Renal cortex interstitium (tissue), 15 donors: ENCODE measurements at places on chromosomes 16 and 17. TPM values are rescaled to one million over a fixed set of nuclear protein-coding genes. Genes with fewer than 3 reads are reported as not detected.

The DDX28 gene
- 9.3 TPM for polyA plus RNA-seq

DNA sequence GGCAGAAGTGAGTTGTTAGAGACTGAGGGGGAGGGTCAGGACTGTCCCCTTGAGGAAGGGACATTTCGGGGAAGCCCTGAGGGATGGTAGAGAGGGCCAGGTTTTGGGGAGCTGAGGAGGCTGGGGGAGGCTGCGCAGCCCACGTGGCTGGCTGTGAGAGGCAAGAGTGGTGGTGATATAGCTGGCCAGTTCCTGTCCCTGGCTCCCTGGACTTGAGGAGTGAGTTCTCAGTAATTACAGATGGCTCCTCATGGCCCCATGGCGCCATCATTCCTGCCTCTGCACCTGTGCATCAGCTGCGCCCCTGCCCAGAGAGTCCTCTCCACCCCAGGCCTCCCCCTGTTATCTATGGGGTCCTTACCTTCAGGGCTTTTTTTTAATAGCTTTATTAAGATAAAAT, 30.3 kb downstream of the MPRIP start:
- DNase-seq = no peak

The KRTAP4-1 gene
- not detected for polyA plus RNA-seq

The NOTUM gene
- polyA plus RNA-seq = 1.9 TPM

The KRTAP9-8 gene
- not detected for polyA plus RNA-seq

GRCh38 chr16:20911361-20911760, 10.8 kb downstream of the LYRM1 start:
- DNase-seq = no peak

The EVI2A gene
- 2.1 TPM for polyA plus RNA-seq

The PRSS21 gene
- polyA plus RNA-seq = 0.49 TPM

GRCh38 chr16:84329016-84329415, 34.3 kb downstream of the WFDC1 start:
- no peak for DNase-seq

DNA sequence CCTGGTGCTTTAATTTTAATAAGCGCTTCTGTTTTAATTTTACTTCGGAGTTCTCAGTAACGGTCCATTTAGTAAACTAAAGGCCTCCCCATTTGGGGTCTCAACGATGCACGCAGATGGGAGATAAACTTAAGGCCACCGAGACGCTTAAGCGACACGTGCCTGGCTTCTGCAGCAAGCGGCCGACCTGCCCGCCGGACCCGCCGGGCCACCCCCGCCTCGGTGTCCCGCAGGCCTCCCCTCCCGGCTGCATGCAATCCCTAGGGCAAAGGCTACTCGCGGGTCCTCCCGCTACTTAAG, 592 bp downstream of the GCSH start:
- no peak for DNase-seq

DNA sequence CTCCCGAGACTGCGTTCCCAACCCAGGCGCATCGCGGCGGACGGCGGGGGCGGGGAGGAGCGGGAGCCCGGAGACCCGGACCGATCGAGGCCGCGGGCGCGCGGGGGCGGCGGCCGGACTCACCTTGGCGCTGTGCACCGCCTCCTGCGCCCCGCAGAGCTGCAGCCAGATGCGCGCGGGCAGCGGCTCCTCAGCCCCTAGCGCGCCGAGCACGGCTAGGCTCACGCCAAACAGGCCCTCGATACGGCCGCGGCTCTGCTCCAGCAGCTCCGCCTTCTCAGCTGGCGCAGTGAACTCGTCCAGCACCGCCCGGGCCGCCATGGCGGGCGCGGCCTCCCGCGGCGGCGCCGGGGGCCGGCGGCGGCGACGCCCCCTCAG, 339 bp downstream of the N4BP1 start:
- no peak for DNase-seq

- no peak for DNase-seq
Measured at GRCh38 chr17:79513820-79514535, 96.9 kb downstream of the RBFOX3 start.

GRCh38 chr16:67270931-67271338, 8.4 kb upstream of the PLEKHG4 start:
- DNase-seq = no peak

DNA sequence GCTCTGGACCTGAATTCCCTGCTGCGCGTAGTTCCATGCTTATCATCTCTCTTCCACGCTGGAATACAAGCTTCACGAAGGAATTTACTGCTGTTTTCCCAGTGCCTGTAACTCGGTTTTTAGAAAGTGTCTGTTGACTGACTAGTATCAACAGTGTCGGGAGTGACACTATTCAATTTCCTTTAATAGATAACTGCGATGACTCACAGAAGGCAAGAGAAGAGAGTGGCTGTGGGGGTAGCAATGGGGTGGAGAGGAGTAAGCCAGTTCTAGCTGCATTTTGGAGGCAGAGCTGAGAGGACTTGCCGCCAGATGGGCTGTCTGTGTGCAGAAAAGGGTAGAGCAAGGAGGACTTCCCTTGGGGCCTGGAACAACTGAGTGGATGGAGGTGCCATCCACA, 25.2 kb downstream of the B4GALNT2 start:
- no peak for DNase-seq

The PIPOX gene
- 10.4 TPM for polyA plus RNA-seq

The LYZL6 gene
- polyA plus RNA-seq = not detected

- peak; percentile 71 for DNase-seq
Measured at GRCh38 chr17:42578282-42578869, 847 bp upstream of the PSMC3IP start.

DNA sequence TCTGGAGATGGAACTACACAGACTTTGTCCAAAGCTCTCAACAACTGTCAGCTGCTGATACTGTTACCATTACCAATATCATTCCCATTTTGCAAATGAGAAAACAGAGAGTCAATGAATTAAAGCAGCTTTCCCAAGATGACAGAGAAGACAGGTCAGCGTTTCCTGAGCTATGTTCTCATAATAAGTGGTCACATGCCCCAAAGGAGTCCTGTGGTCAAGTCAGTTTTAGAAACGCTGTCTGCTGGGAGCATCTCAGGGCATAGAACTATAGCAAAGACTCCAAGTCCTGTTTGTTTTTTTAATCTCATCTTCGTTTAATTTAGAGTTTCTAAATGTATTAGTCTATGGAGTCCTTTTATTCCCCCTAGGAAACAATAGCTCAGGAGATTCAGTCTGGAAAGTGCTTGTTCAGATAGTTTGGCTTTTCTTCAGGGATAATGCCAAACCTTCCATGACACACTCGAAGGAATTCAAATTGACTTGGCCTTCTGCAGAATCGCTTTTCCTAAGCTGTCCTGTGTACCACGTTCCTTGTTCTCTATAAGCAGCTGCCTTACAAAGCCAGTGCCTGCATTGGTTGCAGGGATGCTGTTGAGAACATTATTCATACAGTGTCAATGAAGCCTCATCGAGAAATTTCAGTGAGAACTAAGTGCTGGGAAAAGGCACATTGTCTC, 12.1 kb downstream of the CCDC42 start:
- DNase-seq = no peak

- no peak for DNase-seq
Measured at GRCh38 chr17:72104863-72105234, 16.0 kb upstream of the SOX9 start.

The NUP85 gene
- 74.8 TPM for polyA plus RNA-seq

DNA sequence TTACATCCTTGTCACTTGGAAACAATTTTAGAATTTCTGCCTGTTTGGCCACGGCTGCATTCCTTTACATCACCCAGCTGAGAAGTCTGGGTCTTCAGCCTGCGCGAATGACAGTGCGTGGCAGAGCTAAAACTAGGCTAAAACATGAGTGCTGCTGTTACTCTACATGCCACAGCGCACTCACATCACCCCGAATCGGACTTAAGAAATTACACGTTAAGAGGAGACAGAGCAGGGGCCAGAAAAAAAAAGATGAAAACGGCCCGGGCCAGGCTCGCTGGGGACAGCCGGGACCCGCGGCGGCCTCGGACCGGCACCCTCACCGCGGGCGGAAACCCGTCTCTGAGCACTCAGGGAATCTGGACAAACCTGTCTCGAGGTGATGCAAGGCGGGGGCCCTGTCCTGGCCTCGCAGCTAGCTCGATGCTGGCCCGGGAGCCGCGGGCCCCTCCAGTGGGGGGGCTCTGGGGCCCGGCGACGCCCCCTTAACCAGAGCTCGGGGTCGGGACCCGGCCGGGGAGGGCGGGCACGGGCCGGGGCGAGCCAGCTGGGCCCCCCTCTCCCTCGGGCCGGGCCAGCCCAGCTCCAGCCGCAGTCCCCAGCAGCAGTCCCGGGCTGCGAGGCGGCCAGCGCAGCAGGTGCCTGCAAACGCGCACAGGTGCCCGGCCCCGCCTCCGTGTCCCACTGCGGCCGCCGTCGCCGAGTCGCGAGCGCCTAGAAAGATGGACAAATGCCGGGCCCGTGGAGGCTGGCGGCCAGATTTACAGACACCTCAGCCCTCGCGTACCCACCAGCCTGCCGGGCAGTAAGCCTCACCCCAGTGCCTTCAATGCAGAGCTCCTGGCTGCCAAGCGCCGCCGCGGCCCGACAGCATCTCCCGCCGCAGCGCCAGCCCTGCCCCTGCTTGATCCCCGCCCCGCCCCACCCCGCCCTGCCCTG, at the start of gene AKTIP:
TSS of gene AKTIP (minus strand) at position 879 of the 939 bp plus-strand sequence. CDS start 2,950 bp downstream, outside the sequence.
- DNase-seq = no peak

- DNase-seq = no peak
Measured at GRCh38 chr16:20377181-20377580, 24.7 kb upstream of the UMOD start.

GRCh38 chr16:71296584-71297340, 7.6 kb upstream of the CMTR2 start:
- no peak for DNase-seq

GRCh38 chr16:57224651-57225335, 20.3 kb upstream of the ARL2BP start:
- no peak for DNase-seq

- peak; percentile 50 for DNase-seq
Measured at GRCh38 chr16:19559242-19559910, 3.9 kb downstream of the VPS35L start.

The MYH3 gene
- 3.9 TPM for polyA plus RNA-seq

DNA sequence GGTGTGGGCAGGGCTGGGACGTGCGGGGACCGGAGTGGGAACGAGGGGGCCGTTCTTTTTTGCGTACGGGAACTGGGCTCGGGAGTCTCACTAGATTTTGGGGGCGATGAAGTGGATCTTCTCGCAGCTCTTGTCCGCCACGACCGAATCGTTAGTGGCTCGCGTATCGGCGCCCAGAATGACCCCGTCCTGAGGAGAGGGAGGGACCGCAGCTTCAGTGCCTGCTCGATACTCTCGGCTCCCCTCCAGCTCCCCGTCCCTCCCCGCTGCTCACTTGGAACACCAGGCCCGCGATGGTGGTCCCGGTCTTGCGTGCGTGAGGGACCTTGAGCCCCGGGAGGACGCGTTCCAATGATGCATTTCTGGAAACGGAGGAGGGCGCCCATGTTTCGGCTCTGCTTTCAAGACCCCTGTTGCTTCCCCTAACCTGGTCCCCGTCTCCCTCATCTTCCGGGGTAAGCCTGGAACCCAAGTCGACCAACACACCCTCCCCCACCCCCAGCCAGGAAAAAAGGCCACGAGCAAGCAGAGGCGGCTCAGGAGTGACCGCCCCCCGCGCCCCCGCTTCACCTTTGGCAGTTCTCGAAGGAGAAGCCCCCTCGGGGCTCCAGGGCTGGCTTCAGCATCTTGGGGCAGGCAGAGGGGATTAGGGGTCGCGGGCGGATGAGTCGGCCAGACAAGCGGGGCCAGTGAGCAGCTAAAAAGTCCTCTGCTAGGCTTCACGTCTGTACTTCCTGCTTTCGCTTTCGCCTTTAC, at the start of gene PSMB10:
TSS of gene PSMB10 (minus strand) at position 727 of the 756 bp plus-strand sequence. CDS start at position 626, 101 bp downstream.
- no peak for DNase-seq

DNA sequence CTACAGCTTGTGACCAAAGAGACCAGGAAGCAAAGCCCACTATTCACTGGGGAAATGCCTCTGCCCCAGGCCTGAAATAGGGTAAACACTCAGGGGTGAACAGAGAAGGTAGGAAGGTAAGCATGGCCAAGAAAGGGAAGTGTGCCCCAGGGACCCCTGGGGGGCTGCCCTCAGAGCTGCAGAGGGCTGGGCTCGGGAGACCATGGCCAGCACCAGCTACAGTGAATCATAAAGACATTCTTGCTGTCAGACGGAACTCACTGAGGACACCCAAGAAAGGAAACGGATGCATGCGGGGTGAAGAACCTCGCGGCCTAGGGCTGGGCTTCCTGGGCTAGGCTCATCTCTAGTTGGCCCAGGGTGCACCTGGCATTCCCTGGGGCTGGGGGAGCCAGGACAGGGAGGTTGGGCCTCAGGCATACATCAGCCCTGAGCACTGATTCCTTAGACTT, 9.6 kb downstream of the HIC1 start:
- DNase-seq = no peak

The ADAD2 gene
- not detected for polyA plus RNA-seq

- no peak for DNase-seq
Measured at GRCh38 chr16:47590472-47590871, 129.3 kb downstream of the PHKB start.

DNA sequence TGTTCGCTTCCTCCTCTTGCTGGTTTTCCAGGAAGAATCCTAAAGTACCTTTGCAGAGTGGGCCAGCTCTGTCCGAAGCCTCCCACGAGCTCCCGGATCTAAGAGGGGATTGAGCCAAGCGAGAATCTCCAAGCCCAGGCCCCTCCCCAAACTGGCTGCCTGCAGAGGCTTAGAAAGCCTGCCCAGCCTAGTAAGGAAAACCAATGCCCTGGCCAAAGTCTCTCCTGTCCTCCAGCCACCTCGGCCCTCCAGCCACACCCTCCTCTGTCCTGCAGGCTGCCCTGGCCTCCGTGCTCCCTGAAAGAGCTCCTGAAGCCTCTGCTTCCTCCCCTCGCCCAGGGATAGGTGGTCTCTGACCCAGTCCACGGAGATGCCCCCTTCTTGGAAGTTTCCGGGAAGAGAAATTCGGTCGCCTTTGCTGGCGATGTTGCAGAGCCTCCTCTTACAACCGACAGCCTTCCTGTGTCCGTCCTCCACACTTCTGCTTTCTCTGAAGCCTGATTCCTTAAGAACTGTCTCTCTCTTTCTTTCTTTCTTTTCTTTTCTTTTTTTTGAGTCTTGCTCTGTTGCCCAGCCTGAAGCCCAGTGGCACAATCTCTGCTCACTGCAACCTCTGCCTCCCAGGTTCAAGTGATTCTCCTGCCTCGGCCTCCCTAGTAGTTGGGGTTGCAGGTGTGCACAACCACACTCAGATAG, 54.9 kb upstream of the TOB1 start:
- DNase-seq = no peak

DNA sequence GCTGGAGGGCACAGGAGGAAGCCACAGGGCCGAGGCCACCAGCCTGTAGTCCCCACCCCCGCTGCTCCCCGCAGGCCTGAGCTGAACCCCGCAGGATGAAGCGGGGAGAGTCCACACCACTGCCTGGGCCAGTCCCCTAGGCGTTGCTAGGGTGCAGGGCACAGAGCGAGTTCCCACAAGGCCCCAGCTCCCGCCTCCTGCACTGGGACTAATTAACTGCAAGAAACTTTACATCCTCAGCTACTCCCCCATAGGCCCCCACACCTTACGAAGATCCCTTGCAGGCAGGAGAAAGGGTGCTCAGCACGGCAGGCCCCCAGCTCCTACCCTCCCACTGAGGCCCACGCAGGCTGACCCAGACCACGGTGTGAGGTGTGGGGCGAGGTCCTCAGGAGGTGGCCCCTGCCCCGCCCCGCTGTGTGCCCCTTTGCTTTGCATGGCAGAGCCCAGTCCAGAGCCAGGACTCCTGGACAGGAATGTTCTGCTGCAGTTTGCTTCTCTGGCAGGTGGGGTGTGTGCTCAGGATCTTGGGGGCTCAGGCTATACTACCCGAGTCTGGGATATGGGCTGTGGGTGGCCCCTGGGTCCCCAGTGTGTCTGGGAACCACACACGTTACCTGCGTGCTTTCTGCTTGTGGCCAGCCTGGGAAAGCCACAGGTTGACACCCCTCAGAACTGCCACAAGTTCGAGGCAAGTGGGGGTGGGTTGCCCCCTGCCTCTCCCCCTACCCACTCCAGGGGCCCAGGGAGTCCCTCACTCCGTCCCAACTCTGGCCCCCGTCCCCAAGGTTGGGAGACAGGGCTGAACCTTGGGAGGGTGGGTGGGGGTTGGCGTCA, 1.2 kb downstream of the GNG13 start:
- no peak for DNase-seq
